Sciatic nerve (tissue), 2 donors: ENCODE measurements at places on chromosomes 7 and 10. TPM values are rescaled to one million over a fixed set of nuclear protein-coding genes. Genes with fewer than 3 reads are reported as not detected.
A peak's percentile ranks its signal among the peaks of the same experiment; 100 is the strongest.

GRCh38 chr10:99976886-99977665 lies 32.7 kb downstream of the DNMBP start:
- no peak for DNase-seq

DNA sequence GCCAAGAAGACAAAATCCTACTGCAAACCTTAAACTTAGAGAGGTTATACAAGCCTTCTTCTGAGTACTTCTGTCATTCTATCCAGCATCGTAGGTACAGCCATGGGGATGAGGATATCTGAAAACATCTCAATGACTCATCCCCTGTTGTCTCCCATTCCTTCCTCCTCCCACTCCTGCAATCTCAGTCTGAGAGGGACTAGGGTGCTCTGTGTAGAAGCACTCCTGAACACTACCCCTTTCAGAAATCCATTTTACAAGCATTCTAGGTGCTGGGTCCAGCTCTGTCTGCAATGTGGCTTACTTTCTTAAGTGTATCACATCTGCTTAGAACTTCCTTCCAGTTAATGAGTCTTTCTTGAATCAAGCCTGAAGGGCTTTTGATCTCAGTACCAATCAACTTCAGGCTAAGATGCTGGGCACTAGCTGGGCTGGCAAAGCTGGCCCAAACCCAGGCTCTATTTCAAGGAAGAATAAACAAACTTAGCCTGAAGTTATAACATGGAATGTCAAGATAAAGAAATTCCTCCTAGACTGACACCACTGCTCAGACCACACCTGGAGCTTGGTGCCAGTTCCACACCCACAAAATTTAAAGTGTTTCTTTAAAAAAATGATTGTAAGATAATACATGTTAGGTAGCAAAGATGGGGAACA lies 270.3 kb upstream of the AOAH start:
- DNase-seq: no peak

- peak; percentile 34 for DNase-seq
Observed at GRCh38 chr7:158125721-158126120, 461.9 kb downstream of the PTPRN2 start.

GRCh38 chr7:139679731-139680594 lies 97.8 kb downstream of the HIPK2 start:
- DNase-seq: no peak

DNA sequence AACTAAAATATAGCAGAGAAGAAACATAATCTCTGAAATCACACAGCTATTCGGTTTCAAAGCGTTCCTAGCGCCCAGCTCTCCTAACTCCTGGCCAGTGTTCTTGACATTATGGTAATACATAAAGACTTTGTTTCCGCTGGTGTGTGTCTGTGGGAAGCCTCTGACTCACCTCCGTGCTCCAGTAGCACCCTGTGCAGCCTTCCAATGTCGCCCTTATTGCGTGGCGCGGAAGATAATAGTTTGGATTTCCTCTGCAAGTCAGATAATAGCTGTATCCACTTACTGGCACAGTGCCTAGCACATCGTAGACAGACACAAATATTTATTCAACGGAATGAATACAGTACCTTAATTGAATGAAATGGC lies 570 bp downstream of the BMS1 start:
- no peak for DNase-seq

GRCh38 chr10:91787810-91788209 lies 10.4 kb upstream of the TNKS2 start:
- DNase-seq: no peak

DNA sequence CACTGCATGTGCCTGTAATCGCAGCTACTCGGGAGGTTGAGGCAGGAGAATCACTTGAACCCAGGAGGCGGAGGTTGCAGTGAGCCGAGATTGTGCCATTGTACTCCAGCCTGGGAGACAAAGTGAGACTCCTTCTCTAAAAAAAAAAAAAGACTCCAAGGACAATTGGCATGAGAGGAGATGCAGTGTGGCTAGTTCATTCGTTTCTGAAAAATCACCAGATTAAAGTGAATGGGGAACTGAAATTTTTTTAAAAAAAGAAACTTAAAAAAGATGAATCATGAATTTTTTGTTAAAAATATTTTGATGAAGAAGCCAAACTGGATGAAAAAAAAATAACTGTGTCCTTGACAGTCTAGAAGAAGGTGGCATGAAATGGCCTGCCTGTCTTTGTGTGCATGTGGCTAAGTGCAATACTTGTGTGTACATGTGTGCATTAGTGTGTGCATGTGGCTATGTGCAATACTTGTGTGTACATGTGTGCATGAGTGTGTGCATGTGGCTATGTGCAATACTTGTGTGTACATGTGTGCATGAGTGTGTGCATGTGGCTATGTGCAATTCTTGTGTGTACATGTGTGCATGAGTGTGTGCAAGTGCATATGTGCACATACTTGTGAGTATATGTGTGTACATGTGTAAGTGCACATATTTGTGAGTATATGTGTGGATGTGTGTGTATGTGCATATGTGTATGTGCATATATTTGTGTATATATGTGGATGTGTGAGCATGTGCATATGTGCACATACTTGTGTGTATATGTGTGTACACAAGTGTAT lies 391.7 kb upstream of the KLF6 start:
- DNase-seq: no peak

GRCh38 chr7:98852826-98853225 lies 17.0 kb downstream of the TMEM130 start:
- no peak for DNase-seq

GRCh38 chr10:100570506-100570905 lies 34.8 kb downstream of the HIF1AN start:
- peak; percentile 6 for DNase-seq

DNA sequence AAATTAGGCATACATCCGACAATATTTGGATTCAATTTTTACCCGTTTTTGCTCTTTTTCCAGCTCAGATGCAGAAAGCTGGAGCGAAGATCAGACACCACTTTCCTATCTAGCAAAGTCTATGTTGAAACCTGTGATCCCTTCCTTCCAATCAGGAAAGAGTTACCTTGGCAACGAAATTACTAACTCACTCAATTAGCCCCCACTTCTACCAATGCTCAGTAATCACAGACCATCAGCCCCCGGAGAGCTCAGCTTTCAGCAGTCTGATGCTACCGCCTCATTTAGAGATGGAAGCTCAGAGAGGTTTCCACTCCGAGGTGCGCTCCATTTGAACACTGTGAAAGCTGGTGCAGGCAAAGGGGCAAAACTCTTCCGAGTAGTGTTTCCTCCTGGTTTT lies 6.7 kb downstream of the FRAT1 start:
- no peak for DNase-seq

DNA sequence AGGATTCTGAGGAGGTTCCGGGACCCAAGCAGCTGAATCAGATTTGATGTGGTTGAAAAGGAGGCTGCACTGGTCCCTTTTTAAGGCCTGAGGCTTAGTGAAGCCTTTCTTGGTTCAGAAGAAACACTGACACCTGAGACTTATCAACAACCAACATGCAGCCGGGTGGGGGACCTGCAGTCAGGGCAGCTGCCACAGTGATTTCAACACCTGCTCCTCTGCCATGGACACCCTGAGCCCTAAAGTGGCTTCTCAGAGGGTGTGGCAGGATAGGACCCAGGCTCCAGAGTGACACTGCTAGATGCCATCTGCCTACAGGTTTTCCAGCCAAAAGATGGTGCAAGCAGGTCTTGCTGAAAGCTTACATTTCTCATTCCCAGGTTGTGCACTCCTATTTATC lies 99.3 kb downstream of the COL13A1 start:
- DNase-seq: no peak

GRCh38 chr7:78594156-78594555 lies 795.6 kb downstream of the PHTF2 start:
- no peak for DNase-seq

DNA sequence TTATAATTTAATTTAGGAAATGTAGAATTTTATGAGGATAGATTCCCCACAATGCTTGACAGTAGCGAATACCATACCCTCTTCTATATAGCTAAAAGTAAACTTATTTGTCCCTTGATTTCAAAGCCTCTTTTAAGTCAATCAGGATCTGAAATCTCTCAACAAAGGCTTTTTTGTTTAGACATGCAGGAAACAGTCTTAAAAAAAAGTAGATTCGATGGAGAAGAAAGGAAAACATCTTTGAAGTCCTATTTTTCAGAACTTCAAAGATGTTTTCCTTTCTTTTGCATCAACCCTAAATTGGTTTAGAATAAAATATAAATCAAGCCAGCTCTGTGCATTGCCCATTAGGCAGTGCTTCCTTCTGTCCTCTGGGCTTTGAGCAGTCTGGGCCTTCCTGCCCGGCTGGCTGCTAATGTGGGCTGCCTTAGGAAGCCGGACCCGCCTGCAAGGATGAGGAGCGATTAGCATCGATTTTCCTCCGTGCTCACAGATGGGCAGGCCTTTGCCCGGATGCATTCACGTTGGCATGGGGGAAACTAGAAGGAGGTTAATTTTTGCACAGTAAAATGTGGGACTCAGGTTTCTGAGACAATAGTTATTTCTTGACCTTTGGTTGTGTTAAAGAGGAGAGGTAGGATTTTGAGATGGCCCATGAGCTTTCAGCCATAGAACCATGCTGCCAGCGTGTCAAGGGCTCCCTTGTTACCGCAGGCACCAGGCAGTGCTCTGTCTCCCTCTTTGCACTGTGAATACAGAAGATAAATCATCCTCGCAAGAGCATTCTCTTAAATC lies 15.5 kb downstream of the MSRB2 start:
- no peak for DNase-seq

DNA sequence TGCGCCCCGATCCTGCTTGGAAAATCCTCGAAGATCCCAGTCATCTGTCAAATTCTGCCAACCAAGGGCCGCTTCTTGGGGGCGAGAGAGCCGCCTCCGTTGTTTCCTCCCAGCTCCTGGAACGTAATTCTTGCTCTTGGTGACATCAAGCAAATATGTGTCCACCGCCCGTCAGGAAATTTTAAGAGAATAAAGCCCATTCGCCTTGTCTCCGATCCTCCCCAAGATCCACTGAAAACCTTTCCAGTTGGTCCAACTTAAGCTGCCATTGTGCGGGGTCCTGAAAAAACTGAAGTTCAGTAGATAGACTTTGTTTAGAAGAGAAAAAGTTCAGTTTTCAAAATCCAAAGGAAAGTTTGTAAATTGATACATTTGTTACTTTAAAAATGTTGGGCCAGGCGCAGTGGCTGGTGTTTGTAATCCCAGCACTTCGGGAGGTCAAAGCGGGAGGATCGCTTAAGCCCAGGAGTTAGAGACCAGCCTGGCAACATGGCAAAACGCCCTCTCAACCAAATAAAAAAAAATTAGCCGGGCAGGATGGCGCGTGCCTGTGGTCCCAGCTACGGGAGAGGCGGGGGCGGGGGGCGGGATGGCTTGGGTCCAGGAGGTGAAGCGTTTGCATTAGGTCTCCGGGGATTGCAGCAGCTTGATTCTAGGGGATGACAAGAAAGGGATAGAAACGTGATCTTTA lies 1.0 kb upstream of the ZNF800 start:
- no peak for DNase-seq

GRCh38 chr10:132336919-132337407 lies 5.0 kb downstream of the LRRC27 start:
- DNase-seq: no peak

GRCh38 chr10:122296363-122297120 lies 25.4 kb downstream of the BTBD16 start:
- no peak for DNase-seq

- no peak for DNase-seq
Observed at GRCh38 chr7:83976302-83976701, 218.3 kb downstream of the SEMA3A start.

DNA sequence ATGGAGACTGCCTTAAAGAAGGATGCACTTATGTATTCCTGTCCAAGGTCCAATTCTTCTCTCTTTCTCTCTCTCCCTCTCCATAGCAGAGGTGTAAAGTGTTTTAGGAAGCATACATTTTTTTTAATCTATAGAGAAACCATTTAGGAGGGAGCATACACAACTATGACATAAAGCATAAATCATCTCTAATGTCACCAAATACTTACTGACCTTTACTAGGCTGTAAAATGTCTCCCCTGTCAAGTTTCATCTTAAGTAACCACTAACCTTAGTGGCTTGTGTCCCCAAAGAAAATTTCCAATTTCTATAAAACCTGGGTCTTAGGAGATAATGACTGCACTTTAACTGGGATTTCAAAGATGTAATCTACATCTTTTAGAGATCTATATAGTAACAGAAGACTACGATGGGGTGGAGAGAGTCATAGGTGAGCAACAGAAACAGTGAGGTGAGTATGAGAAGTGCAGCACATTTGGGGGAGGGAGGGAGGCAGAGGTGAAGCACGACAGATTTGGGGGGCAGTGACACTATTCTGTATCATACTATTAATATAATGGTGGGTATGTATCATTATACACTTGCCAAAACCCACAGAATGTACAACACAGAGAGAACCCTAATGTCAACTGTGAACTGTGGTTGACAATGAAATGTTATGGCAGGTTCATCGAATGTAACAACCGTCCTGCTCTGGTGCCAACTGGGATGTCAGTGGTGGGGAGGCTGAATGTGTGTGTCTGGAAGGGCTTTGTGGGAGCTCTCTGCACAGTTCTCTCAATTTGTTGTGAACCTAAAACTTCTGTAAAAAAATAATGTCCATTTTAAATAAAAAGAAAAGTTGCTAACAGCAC lies 79.5 kb downstream of the PIP4K2A start:
- no peak for DNase-seq

DNA sequence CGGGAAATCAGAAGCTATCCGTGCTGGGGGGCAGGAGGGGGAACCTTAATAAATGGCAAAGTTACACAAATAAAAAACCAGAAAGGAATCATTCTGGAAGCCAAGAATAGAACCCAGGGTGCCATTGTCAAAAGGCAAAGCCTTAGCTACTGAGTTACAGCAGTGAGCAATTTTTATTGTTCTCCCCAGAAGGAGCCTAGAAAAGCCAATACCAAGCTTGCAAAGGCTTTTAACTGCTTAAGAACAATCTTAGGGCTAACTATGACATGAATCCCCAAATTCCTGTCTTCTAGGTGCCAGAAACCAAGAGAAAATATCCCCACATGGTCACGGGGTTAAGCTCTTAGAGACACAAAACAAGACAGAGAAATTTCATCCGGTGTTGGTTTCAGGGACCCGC lies 482.7 kb downstream of the CCSER2 start:
- DNase-seq: no peak

KNDC1 gene
- 7.1 TPM for total RNA-seq

OR2A12 gene
- not detected for total RNA-seq

OPALIN gene
- not detected for total RNA-seq

CAMK2B gene
- 26.9 TPM for total RNA-seq

SPRN gene
- 0.13 TPM for total RNA-seq

ACTR3C gene
- total RNA-seq: 3.3 TPM

SPDYE9 gene
- not detected for total RNA-seq

EXOSC1 gene
- total RNA-seq: 37.0 TPM

POLR1F gene
- 11.7 TPM for total RNA-seq

PDK4 gene
- 61.9 TPM for total RNA-seq

SEC23IP gene
- 45.6 TPM for total RNA-seq

CYP2C9 gene
- not detected for total RNA-seq

OR2A42 gene
- 0.27 TPM for total RNA-seq

IKZF1 gene
- 20.1 TPM for total RNA-seq

C10orf67 gene
- 1.2 TPM for total RNA-seq

MEIG1 gene
- not detected for total RNA-seq

PRLHR gene
- not detected for total RNA-seq

ADO gene
- 35.1 TPM for total RNA-seq

PHF14 gene
- total RNA-seq: 50.3 TPM

GHRHR gene
- 1.2 TPM for total RNA-seq
